ENCODE measurements at places on chromosomes 3 and 15.

DNA sequence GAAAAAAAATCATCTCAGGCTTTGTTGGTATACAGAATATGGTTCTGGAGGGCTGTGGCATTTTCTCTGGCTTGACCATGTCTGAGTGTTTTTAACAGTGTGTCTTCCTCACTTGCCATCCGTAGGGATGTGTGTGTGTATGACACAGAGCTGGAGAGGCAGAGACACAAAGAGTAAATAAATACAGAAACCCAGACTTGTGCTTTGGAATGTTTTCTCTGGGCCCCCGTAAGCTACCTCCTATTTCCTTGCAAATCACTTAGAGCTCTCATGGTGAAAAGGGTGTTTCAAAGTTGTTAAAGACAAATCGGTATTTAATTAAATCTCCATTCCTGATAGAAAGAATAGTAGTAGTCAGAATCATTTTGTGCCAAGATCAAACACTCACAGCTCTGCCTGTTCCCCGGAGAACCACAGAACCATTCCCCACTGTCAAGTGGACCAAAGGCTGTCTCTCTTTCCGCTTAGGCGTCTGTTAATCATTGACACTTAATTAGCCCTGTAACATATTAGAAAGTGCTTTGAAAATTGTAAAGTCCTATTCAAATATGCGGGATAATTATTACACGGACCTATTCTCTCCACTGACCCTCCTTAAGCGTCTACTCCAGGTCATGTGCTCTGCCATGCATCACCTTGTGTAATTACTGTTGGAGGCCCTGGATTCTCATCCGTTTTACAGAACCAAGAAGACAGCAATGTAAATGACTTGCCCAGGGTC lies 313.6 kb upstream of the TLE3 start:
- no peak for DNase-seq

GRCh38 chr15:91298101-91298500 lies 198.0 kb downstream of the SV2B start:
- DNase-seq = no peak

GRCh38 chr3:102200560-102200959 lies 234.3 kb upstream of the ZPLD1 start:
- DNase-seq = no peak

GRCh38 chr3:174158674-174159073 lies 700.5 kb upstream of the NAALADL2 start:
- no peak for DNase-seq

DNA sequence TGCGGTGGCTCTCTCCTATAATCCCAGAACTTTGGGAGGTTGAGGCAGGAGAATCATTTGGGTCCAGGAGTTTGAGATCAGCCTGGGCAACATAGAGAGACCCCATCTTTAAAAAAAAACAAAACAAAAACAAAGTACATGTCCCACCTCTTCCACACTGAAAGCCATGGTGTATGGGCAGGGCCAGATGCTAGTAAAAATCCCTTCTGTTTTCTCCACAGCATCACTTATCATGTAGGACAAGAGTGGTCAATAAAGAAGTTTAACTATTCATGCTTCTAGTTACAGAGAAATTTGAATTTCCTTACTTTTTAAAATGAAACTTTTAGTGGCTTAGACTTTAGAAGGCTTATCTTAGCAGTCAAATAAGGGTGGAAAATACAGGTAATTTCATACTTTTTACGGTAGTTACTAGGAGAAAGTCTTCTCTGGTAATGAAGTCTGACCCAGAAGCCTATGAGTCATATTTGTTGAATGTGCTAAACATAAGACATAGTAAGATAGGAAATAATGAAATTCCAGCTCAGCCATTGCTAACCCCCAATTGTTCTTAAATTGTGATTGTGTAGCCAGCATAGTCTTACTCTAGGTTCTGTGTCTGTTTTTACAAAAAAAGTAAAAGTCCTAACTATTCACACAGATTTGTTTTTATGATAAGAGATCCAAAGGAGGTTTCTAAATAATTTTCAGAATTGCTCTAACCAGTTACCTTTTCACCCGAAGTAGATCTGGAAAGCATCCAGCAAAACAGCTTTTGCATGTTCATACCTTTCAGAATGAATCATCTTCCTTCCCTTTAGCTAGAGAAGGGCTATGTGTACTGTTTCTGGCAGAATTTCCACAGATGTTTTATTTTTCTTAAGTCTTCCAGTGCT lies 16.4 kb upstream of the ZNF609 start:
- DNase-seq = no peak

- DNase-seq = no peak
Measured at GRCh38 chr3:12299026-12299425, 10.2 kb downstream of the PPARG start.

GRCh38 chr15:75928680-75929608 lies 25.3 kb downstream of the FBXO22 start:
- DNase-seq = no peak

DNA sequence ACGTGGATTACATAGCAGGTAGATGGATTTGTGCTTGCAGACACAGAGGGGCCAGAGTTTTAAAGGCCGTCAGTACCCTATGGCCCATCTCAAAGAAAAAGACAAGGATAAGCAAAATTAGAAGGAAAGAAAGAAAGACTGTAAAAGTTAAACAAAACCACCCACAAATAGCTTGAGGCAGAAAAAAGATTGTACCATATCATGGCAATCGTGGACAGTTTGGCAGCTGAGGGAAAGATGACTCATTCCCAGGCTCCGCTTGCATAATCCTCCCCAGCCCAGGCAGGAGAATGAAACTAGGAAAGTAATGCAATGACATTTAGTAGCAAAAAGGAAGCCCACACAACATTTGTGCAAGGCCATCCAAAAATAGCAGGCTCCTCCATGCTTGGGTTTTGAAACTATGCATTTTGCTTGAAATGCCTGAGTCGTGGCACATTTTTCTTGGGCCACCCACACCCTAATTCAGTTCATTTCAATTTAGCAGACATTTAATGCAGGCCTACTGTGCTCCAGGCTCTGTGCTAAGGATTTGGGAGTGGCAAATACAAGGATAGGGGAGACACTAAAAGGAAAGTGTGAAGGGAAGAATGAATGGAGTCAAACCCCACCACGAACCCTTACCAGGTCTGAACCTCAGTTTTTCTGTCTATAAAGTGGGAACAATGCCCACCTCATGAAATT lies 40.9 kb upstream of the SMAD3 start:
- DNase-seq = no peak

DNA sequence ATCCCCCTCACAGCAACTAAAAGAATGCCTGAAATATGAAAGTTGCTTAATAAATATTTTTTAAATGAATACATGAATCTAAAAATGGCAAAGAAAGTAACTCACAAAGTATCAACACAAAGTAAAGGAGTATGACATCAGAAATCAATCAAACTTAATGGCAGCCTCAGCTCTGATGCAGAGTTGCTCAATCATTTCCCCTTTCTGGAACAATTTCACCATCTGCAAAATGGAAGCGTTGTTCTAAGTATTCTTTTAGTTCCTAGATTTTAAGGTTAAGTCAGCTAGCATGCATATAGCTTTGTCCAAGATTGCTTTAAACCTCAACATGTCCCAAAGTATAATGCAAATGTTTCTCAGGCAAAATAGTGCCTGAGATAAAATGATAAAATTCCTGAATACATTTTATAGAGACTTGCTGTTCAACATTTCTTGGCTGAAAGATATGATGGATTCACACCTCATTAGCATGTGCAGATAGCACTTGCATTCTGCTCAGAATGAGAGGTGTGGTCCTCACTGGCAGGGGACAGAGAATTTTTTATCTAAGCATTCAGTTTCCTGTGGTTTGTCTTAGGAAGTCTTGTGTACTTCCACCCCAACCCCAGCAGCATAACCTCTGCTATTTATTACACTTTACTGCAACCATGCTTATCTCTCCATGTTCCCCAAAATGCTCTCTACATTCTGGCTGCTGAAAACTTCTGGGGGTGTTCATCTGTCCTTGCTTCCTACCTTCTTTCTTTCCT lies 429.3 kb downstream of the GRM7 start:
- no peak for DNase-seq

- no peak for DNase-seq
Measured at GRCh38 chr15:38708672-38709180, 144.1 kb upstream of the RASGRP1 start.

GRCh38 chr3:188797045-188797444 lies 374.7 kb upstream of the TPRG1 start:
- DNase-seq = no peak

- DNase-seq = no peak
Measured at GRCh38 chr15:77121599-77121998, 50.7 kb upstream of the TSPAN3 start.

- DNase-seq = no peak
Measured at GRCh38 chr3:128217702-128218547, 64.6 kb downstream of the EEFSEC start.

DNA sequence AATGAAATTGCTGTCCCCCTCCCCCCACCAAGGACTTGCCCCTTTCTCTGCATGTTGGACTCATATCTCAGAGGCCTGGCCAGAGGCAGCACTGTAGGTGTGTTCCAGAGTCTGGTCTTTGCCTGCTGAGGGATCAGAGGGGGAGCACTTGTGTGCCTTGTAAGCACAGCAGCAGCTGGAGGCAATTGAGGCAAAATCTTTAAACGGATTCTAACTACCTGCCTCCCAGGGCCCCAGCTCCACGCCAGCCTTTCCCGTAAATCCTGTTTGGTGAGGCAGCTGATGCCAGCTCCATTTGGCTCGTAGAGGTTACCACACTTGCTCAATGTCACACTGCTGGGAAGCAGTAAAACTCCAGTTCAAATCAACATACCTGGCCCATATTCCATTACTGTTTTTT lies 2.3 kb upstream of the IDH2 start:
- DNase-seq = no peak

DNA sequence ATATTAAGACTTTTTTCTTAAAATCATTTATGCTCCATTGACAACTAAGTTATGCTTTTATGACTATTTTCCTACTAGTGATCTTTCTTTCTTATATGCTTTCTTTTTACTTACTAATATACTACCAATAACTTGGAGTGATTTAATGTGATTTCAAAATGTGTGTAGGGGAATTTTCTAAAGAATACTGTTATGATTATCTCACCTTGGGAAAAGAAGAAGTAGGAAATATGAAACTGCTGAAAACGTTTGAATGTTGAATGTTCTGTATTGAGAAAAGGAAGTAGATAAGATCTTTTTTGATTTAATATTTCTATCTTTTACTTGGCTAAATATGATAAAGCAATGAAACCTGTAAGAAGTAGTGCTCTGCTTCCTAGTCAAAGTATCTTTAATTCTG lies 7.8 kb upstream of the CD200R1 start:
- no peak for DNase-seq

- peak; percentile 21 for DNase-seq
Measured at GRCh38 chr15:20645956-20646355, 104.4 kb upstream of the GOLGA6L6 start.

DNA sequence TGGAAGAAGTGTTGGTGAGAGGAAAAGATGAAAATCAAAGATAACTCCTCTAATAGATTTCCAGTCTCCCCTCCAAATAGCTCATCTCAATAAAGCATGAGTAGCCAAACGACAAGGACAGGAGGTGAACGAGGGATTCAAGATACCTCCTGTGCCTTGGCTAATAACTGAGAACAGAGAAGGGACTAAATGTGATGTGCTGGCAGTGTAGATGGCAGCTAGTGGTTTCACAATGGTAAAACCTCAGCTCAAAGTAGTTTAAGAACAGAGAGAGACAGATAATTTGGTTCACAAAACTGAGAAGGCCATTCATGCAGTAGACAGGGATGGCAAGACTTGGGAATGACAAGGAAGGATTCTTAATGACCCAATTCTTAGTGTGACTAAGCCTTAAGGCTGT lies 292.6 kb downstream of the EFHB start:
- no peak for DNase-seq

DNA sequence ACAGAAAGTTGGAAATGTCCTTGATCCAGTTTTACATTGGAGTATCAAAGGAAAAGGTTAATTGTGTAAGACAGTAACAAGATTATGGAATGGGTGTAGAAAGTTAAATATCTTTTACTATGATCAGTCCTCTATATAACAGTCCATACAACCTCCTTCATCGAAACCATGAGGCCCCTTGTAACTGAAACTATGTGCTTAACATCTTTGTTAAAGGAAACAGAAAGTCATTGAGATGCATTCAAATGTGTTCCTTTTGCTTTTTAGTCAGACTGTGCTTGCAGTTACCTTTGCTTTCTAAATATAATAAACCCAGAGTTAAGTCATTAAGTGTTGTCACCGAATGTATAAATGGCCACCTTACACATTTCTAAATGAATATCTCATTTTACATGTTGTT lies 1298.5 kb downstream of the ROBO2 start:
- no peak for DNase-seq

- DNase-seq = no peak
Measured at GRCh38 chr3:43695863-43696262, 5.1 kb downstream of the ABHD5 start.

GRCh38 chr3:28050885-28051284 lies 190.5 kb upstream of the CMC1 start:
- DNase-seq = peak; percentile 17

DNA sequence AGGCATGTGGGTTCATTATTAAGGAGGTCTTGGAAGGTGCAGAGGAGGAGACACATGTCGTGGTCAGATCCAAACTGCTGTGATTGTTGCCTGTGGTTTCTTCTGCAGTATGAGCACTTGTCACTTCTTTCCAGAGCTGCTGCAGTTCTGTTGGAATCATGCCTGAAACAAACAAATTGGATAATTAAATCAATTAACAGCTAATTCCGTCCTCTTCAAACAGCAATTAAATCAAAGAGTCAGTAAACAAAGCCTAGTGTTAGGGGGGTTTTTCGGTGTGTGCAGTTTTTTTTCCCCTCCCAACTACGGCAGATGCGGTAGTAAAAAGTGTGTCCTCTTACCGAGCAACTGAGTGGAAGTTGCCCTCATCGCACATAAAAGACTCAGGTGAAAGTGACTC lies 542.2 kb downstream of the FOXP1 start:
- DNase-seq = no peak

DNA sequence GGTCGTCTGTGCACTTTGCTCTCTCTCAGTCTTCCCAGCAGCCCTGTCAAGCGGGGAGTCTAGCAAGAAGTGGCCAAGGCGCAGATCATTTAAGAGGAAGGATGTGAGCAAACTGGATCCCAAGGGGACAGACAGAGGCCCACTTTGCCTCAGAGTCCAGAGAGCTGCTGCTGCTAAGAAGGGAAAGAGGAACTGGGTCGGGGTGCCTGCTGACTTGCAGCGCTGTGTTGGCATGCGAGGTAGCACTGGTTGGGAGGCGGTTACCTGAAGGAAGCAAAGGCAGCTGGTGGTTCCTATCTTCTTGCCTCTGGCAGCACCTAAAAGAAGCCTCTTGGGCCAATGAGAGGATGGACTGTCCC lies 28.1 kb downstream of the SMAD3 start:
- no peak for DNase-seq

- DNase-seq = no peak
Measured at GRCh38 chr3:30567139-30567753, 39.2 kb upstream of the TGFBR2 start.

GRCh38 chr3:108500728-108501127 lies 9.7 kb downstream of the MYH15 start:
- no peak for DNase-seq

DNA sequence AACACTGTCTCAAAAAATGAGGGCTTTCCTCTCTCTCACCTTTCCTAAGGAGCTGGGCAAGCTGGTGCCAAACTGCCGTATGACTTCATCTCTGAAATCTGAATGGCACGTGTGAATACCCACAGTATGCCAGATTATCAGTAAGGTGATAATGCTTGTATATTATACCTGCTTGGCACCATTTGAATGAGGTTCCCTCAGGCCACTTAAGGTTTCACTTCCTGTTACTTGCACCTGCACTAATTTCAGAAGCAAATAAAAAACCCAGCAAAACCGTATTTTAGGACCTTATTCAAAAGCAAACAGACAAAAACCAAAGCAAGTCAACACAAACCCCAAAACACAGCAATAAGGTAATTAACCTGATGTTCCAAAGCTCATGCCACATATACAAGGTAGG lies 19.7 kb downstream of the FOXP1 start:
- DNase-seq = no peak
